Stimulated activated naive B cell treated with anti-CD40 and anti-IgM and Interleukin-4, amounts not matched to agents 10 μg/mL and 1 μg/mL and 100 μg/mL, for 72 hours (primary cell): ENCODE measurements at places on chromosomes 11 and 22.

DNA sequence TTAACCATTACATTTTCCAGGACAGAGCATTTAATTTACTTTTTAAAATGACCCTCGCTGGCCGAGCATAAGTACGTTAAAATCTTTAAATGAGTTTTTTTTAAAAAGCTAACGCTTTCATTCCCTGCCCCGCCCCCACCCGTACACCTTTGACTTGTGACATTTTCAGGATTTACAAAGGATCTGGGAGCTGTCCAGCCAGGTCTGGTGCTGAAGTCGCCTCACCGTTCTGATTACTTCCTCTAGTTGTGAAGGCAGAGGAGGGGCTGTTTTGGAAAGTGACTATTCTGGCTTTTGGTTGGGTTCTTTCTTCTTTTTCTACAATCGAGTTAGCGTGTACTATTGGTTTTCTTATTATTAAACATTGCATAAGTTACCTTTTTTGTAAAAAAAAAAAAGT lies 2.9 kb downstream of the C11orf87 start:
- no peak for DNase-seq

DNA sequence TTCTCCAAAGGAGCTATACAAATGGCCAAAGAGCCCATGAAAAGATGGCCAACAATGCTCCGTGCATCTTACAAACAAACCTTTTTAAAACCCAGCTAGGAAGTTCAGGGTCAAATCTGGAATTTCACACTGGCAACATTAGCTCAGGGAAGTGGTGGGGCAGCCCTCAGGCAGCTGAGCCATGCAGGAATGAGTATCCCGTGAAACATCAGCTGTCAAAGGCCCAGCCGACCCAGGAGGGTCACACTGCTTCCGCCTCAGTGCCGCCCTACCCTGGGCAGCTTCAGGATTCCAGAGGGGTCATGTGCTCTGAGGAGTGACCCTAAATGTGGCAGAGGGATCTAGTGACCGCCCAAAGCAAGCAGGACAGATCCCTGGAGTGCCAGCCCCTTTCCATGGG lies 73.4 kb downstream of the LINC01488 start:
- no peak for DNase-seq

GRCh38 chr11:64268025-64268892 lies 16.2 kb downstream of the BAD start:
- no peak for DNase-seq

DNA sequence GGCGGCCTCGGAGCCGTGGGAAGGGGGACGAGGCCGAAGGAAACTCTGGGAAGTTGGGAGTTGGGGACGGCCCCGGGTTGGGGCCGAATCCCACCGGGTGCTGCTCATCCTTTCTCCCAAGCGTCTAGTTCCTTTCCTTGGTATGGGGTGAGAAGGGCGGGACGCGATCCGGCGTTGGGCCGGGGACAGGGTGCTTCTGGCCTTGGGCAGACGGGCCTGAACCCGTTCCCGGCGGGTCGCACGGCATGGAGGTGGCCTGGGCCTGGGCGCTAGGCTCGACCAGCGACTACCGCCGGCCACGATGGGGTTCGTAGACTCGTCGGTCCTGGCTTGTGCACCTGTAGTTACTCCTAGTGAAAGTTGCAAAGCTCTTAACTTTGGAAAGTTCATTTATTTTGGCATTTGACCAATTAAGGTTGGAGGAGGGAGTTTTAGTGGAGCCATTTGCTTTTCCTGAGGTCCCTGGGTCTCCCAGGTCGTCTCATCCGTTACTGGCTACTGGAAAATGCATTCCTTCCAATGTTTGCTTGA lies 1.0 kb downstream of the SYT9 start:
- DNase-seq: no peak

- no peak for DNase-seq
Measured at GRCh38 chr11:78763664-78764063, 189.0 kb upstream of the NARS2 start.

- DNase-seq: no peak
Measured at GRCh38 chr11:65503368-65503948, 4.6 kb downstream of the MALAT1 start.

- no peak for DNase-seq
Measured at GRCh38 chr11:12270215-12270797, 107.1 kb upstream of the PARVA start.

DNA sequence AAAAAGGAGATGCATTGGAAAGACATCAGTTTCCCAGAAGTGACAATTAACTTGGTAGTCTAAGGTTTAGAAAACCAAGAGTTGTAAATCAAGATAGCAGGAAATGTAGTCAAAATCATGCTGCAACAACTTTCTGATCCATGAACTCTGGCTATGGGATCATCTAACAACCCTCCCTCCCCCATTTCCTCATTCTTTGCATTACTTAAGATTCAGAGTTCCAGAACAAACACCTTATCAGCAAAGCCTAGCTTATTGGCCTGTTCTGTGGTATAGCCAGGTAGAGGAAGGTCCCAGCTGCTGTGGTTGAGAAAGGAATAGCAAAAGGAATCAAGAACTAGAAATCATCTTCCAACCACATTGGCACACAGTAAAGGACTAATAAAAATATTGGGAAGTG lies 651.1 kb downstream of the METTL15 start:
- DNase-seq: no peak

DNA sequence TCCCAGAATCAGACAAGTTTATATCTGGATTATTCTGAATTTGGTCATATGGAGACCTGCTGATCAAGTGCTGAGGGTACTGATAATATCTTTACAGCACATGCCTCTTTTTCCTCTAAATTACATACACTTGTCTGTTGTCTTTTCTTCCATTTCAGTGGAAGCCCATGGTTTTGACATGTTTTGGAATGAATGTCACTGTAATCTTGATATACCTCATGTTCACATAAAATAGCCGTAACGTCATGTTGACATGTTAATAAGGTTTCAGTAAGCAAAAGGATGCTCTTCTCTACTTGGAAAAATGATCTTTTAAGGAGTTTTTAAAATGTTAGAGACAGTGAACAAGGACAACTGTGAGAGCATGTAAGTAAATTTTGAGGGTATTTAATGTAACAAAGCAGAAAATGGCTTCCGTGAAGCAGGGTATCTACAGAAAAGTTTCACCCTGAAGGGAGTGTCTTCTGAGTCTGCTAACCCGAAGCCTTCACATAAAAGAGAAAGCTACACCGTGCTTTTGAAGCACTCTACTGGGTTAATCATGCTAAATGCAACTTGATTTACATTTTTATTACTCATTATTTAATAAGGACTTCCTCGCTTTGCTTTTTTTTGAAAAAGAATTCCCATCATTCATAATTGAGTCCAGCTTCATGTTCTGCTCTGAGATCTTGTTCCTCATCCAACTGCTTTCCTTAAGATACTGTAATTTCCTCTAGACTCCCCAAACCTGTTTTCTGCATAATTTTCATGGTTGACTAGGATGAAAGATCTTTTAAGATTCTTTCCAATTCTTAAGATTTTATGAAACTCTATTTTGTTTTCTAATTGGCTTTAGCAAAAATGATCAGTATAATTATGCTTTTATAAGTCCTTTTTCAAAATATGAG lies 56.2 kb downstream of the YAP1 start:
- no peak for DNase-seq

DNA sequence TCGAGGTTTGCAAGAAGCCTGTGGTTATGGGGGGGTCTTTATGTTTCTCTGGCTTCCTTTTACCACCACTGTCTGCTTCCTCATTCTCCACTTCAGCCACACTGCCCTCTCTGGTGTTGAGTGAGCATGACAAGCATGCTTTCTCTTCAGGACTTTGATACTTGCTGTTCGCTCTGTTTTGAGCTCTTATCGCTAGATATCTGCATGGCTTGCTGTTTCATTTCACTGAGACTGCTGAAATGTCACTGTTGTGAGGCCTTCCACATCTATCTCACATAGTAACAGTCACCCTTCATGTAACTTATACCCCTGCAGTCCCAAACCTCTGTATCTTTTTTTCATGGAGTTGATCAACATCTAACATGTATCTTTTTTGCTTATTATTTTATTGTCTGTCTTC lies 59.8 kb downstream of the TMEM135 start:
- peak; percentile 12 for DNase-seq
